ENCODE measurements at places on chromosomes 11 and 22.

GRCh38 chr11:74956397-74957015 lies 7.4 kb downstream of the SPCS2 start:
- DNase-seq: no peak

GRCh38 chr11:122215244-122215992 lies 99.4 kb upstream of the BLID start:
- peak; percentile 99 for DNase-seq

GRCh38 chr11:12868315-12869073 lies 140.6 kb upstream of the RASSF10 start:
- no peak for DNase-seq

DNA sequence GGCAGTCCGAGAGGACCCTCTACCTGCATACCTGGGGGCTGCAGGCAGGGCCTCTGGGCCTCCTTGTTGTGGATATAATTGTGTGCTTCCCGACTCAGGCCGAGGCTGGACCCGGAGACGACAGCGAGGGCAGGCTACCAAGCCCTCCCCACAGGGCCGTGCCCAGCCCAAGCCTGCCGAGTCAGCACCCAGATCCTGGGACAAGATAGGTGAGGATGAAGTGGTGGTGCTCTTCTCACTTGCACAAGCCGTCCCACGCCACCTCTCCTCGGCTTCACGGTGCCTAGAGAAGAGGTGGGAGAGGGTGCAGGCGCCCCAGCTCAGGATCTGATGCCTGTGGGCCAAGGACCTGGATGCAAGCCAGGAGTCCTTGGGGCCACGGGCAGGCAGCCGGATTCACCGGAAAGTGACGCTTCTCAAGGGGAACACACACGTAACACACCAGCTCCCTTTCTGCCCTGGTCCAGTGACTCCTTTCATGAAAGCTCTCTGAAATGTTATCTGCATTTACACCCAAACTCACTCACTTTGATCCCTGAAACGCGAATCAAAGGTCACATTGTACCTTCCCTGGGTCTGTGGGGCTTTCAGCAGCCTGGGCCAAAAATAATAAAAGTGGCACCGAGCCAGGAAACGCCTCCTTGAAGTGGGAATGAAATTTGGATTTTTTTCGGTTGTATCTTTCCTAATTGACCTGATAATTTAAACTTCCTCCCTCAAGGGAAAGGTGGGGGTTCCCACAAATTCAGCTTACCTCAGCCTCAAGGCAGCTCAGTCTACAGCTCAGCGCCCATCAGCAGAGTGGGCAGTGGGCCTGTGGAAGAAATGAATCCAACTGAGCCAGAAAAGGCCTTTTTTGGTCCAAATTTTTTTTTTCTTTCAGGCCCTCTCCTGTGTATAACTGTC lies 1.1 kb upstream of the GNB1L start:
- DNase-seq: peak; percentile 29

GRCh38 chr11:61163714-61164605 lies 2.7 kb upstream of the VPS37C start:
- DNase-seq: no peak

GRCh38 chr11:123760894-123761293 lies 6.6 kb upstream of the OR6X1 start:
- DNase-seq: no peak

DNA sequence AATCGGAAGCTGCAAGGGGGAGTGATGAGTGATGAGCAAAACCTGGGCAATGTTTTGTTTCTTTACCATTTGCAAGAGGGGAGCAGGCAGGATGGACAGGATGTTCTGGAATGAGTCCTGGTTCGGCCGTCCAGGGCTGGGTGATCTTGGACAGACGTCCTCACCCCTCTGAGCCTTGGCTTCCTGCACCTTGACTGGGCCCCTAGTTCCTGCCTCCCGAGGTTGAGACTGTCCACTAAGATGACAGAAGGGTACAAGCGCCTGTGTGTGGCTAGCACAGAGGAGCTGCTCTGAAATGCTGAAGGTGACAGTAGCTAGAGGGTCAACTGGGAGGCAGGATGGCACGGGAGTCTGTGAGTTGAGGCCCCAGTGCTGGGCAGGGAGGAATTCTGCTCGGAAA lies 306.2 kb downstream of the MN1 start:
- no peak for DNase-seq

- DNase-seq: peak; percentile 100
These were observed 20.1 kb upstream of the PEX26 start for GRCh38 chr22:18057568-18058209.

DNA sequence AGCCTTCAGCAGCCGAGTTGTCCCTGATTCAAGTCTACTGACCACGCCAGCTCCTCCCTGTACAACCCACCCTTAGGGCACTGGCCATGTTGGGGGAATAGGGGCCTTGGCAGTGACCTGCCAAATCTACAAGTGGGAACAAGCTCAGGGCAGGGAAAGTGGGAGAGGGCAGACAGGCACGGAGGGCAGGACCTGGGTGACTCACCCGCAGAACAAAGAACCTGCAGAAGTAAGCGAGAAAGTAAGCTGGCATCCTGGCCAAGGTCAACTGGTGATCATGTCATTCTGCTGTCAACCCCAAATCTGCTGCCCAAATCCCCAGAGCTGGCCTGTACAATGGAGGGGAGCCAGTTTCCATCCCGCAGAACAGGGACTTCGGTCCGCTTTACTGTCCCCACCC lies 7.9 kb upstream of the SCGB1A1 start:
- no peak for DNase-seq

DNA sequence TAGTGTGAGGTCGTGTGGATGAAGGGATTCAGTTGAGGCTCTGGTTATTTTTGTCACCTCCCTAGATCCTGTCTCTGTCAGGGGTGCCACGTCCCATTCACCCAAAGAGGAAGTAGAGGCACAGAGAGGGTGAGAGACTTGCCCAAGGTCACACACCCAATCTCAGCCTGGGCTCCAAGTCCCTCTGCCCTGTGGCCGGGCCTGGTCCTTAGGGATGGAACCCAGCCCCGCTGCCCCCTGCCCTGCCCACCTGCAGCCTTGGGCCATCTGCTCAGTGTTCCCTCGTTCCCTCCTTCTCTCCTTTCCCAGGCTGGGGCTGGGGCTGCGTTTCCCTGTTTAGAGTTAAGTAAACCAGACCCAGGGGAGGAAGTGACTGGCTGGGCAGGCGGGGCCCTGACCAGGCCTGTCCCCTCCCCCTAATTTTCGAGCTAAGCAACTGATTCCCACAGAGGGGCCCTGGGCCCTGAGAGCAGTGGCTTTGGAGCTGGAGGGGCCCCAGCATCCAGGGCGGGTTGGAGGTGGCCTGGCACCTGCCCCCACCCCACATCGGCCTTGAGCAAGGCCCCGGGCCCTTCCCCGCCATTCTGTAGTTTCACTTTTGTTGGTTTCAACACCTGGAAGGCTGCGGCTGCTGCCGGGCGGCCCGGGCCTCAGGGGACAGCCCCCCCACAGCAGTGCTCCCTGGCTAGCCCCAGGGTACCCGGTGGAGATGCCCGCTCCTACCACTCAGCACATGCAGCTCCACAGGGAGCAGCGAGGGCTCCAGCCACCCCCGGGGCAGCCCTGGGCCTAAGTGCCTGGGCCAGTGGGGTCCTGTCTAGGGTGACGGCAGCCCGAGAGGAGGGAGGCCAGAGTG lies 1.5 kb downstream of the TCIRG1 start:
- peak; percentile 40 for DNase-seq

DNA sequence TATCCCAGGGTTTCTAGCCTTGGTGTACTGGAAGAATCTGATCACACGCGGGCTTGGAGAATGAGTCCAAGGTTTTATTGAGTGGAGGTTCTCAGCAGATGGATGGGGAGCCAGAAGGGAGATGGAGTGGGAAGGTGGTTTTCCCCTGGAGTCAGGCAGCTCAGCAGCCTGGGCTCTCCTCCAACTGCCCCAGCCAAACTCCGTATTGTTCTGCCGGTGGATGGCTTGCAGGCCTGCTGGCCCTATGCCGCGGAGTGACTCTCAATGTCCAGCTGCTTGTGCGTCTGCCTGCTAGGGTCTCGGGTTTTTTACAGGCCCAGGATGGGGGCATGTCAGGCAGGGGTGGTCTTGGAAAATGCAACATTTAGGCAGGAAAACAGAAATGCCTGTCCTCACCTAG lies 162.4 kb upstream of the LMO1 start:
- no peak for DNase-seq

DNA sequence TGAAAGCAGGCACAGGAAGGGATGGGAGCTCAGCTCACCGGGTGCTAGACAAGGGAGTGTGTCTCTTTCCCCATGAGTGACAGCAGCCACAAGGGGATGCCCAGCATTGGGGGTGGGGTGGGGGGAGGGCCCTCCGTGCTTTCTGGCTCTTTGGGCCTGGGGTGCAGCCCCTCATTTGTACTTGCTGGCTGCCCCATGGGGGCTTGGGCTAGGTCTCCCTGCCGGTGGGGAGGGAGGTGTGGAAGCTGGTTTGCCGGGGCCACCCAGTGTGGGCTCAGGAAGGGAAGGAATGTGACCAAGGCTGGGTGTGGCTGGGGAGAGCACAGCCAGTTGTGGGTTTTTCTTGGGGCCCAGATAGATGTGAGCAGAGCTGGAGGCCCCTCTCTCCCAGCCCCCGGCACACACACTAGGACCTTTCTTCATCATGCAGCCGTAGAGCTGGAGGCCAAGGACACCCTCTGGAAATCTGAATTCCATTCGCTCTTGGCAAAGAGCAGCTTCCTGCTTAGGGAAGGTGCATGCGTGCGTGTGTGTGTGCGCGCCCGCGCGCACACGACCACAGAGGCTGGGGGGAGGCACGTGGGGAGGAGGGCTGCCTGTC lies 25.8 kb downstream of the KCNQ1OT1 start:
- DNase-seq: peak; percentile 18

DNA sequence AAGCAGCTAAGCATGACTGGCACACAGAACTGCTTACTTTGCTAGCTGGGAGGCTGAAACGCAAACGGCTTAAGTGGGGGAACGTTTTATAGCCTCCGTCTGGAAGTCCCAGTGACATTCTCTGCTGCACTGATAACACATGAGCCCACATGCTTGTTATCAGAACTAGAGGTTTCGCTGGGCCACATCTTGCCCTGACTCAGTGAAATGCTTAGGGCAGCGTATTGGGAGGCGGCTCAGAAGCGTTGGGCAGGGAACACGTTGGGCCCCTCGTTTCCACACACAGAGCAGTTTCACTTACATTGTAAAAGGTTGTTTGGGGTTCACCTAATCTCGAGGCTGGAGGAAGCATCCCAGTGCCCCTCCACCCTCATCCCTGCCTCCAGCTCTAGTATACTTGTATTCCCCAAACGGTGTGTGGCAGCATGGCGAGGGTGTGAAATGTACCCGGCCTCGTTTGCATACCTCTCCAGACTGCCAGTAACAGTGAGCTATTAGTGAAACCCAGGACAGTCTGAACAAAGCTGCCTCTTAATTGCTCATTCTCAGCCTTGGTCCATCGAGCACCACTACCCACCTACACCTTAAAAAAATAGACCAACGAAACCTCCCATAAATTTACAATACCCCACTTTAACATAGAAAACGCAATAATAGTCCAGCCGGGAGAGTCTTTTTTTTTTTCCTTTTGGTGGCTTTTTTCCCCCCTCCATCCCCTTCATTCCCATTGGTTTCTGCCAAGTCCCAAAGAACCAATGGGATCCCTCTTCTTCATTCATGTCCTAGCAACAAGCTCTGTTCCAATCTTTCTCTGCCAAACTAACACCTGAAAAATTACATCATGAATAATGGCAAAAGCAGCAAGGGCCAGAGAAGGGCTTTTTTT lies 218.8 kb upstream of the SORL1-AS1 start:
- DNase-seq: peak; percentile 94

DNA sequence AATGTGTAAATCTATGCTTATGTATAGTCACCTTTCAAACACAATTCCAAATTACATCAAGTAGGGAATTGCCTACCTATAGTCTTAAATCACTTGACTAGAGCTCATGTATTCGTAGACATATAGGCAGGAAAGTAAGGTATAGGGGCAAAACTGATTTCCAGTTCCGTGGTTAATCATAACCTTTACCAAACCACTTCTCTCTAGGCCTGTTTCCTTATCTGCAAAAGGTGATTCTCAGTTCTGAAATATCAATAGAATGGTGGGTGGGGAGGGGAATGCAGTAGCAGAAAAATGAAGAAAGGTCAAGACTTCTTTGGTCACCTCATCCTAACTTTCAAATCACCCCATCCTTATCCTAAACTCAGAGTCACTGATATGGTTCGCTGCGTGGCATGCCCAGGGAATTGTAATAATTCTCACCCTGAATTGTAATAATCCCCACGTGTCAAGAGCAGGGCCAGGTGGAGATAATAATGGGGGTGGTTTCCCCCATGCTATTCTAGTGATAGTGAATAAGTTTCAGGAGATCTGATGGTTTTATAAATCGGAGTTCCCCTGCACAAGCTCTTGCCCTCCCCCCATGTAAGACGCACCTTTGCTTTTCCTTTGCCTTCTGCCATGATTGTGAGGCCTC lies 1.9 kb upstream of the ANO5 start:
- DNase-seq: no peak

DNA sequence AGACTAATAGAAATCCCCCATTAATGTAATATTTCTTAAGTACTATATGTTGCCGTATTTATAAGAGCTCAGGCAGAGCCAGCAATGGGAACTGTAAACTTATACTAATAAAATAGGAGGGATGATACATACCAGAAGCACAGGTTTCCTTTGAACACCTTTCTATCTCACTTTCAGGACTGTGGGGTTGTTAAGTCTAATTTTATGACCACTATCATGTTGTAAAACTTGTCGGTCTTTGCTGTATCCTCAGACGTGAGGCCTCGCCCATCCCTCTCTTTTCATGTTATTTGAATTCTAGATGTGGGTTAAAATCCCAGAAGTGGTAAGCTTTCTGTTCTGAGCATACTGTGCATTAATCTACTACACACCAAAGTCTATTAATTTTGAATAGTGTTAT lies 1083.5 kb upstream of the TENM4 start:
- no peak for DNase-seq

- peak; percentile 49 for DNase-seq
These were observed 40.1 kb upstream of the PPARA start for GRCh38 chr22:46110215-46110614.

GRCh38 chr22:32780726-32781310 lies 20.7 kb upstream of the TIMP3 start:
- no peak for DNase-seq

DNA sequence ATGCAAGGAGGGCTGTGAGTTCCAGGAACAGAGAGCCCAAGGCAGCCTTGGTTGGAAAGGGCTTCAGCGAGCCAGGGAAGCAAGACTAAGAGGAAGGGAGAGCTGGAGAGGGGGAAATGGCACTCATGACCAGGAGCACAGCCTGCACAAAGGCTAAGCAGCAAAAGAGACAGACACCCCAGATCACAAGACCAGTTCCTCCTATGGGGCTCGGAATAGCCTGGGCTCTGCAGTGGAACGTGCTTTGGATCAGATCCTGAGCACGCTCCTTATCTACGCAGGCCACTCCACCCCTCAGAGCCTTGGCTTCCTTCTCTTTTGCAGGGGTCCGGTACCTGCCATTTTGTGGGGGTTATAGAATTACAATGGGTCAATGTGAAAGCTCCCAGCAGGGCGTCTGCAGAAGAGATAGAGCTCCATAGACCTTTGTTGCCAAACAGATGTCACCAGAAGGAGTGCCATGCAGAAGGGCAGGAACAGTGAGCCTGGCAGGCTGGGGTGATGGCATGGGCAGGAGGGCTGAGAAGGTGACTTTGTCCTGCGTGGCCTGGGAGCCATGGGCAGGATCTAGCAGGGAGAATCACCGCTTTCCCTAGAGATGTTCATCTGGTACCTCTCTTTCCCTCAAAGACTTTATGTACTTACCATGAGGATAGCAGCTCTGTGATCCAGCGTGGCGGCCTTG lies 33.8 kb downstream of the ZC3H7B start:
- DNase-seq: no peak

- DNase-seq: no peak
These were observed 66.1 kb downstream of the SCN3B start for GRCh38 chr11:123588117-123588863.
